ENCODE measurements at places on chromosomes 2 and 18.

GRCh38 chr18:59760212-59760611 lies 63.0 kb upstream of the CCBE1 start:
- DNase-seq: no peak

DNA sequence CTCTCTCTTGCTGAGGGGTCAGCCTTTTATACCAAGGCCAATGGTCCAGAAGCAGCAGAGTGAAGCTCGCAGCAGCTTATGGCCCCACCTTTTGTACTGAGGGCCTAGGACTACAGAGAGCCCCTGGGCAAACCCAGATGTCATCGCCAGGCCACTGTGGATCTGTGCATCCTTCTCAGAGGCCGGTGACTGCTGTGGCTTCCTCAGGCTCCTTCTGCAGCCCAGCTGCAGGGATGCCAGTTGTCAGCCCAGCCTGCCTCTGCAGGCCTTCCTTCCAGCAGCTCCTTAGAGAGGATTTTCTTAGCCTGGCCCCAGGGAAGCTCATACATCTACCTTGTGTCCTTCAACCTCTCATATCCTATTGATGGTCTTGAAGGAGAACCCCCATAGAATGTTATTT lies 6.5 kb upstream of the ACOXL start:
- DNase-seq: no peak

- no peak for DNase-seq
Measured at GRCh38 chr2:177284531-177284930, 20.0 kb upstream of the NFE2L2 start.

DNA sequence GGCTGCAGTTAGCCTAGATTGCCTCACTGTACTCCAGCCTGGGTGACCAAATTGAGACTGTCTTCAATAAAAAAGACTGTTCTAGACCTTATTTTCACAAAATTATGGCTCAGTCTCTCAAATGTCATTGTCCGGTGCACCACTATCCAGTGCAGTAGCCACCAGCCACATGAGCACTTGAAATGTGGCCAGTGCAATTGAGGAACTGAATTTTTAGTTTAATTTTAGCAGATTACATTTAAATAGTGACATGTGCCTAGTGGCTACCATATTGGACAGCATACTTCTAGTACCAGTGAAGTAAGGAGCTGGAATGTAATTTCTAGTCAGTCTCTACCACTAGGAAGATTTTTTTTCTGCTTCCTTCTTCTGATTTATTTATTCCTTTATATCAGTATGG lies 39.4 kb downstream of the KCMF1 start:
- no peak for DNase-seq

GRCh38 chr2:9720352-9721093 lies 89.7 kb upstream of the YWHAQ start:
- no peak for DNase-seq

DNA sequence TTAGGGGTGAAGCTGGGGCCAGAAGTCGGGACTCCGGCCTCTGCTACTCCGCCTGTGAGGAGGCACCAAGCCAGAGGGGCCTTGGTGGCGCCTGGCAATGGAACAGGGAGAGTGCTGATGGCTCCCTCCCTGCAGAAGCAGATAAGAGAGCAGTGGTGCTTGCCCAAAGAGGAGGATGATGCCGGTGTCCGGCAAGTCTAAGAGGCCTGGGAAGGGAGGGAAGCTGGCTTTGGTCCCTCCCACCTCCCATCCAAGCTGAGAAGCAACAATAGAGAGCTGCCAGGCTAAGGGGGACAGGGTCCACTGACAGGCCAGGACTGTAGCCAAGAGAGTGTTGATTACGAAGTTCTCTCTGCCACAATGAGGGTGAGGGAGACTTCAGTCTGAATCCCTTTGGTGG lies 479.5 kb downstream of the TNS1 start:
- DNase-seq: no peak

- no peak for DNase-seq
Measured at GRCh38 chr2:164913640-164914350, 41.5 kb downstream of the SLC38A11 start.

- DNase-seq: no peak
Measured at GRCh38 chr2:57475391-57475790, 571.2 kb upstream of the VRK2 start.

- no peak for DNase-seq
Measured at GRCh38 chr2:159265171-159265576, 21.3 kb downstream of the WDSUB1 start.

GRCh38 chr2:42493468-42494354 lies at the start of gene KCNG3:
Gene KCNG3 (minus strand): TSS chr2:42493982. CDS start chr2:42493501, 481 bp downstream.
- peak; percentile 66 for DNase-seq

DNA sequence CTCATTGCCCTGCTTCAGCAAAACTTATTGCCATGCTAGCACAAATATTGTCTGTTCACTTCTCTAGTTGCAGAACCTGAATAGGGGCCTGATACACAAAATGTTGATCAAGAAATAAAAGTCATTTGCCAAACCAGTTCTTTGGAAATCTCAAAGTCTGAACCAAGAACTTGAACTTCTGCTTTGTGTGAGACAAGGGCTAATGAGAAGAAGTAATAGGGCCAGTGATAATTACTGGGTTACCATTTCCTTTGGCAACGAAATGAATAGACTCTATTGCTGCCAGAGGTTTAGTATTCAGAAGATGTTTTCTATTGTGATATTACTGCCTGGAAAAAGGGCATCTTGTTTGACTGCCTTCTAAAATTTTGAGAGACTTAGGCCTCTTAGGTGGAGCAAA lies 35.0 kb downstream of the TMEFF2 start:
- DNase-seq: no peak

GRCh38 chr18:10560452-10561045 lies 34.7 kb downstream of the NAPG start:
- peak; percentile 69 for DNase-seq

GRCh38 chr2:228864131-228864530 lies 407.0 kb downstream of the PID1 start:
- DNase-seq: no peak

DNA sequence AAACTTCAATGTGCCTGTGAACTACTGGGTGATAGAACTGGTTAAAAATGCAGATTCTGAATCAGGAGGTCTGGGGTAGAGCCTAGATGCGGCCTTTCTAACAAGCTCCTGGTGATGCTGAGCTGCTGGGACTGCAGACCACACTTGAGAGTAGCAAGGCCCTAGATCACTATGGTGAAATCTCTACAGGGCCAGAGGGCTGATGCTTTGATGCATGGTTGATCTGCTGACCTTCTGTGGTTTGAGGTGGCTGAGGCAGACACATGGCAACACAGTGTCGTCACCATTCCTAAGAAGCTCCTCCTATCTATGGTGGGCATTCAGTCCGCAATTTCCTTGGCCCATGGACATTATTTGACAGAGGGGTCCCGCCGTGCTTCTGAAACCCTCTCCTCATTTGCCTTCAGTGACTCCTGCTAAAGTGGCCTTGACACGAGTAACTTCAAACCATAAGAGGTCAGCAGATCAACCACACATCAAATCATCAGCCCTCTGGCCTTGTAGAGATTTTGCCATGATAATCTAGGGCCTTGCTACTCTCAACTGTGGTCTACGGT lies 19.8 kb downstream of the CCDC68 start:
- DNase-seq: no peak

DNA sequence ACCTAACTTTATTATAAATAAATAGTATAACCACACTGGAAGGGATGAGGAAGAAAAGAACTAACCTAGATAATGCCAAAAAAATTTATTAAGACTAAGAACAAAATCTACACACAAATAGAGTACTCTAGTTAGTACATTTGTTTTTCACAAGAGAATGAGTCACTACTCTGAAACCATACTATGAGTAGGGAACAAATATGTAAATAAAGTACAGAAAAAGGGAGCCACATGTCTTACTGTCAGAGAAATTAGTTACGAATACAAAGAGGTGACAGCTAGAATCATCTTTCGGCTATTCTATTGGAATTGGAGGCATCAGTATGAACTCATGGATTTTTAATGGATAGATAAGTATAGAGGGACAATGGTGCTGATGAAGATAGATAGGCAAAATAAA lies 150.5 kb downstream of the COPS8 start:
- no peak for DNase-seq

DNA sequence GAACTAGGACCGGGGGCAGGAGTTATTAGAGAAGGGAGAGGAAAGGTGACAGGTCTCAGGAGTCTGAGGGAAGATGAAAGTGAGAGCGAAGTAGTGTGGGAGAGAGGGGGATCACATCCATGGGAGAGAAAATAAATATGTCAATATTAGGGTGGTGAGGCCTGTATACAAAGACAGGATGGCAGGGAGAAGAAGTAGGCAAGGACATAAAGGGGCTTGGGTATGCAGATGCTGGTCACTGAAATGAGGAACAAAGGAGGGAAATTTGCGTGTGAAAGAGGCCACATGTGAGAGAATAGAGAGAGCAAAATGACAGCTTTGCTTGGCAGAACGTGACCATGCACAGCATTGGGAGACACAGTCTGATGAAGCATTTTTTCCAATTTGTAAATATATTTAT lies 13.6 kb downstream of the METAP1D start:
- no peak for DNase-seq

DNA sequence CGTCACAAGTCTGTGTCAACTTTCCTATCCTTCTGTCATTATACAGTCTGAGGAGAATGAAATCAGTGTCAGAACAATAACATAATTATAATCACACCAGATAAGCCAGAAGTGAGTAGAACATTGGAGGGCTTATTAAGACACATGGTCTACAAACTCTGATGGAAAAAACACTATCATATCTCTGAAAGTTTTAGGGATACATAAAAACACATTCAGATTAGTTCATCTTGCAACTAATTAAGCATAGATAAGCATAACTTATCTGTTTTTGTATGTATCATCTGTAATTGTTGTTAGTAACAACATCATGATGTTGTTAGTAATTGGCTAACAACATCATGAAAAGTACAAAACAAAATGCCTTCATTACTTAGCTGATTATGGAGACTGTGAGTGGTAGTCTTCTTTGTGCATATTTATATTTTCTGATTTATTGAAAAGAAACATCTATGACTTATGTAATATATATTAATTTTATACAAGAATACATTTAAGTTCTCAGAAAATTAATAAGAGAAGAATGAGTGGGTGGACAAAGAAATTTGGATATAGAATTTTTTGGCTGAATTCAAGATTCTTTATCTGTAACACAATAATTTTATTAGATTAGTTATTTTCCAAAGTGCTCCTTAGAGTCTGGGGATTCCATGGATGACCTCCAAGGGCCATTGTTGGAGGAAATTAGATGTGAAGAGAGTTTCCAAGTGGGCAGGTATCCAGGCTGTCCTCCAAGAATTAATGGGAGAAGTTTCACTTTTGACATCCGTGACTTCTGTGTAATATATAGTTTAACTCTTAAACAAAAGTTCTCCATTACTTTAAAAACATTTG lies 16.9 kb upstream of the CCDC102B start:
- DNase-seq: no peak

DNA sequence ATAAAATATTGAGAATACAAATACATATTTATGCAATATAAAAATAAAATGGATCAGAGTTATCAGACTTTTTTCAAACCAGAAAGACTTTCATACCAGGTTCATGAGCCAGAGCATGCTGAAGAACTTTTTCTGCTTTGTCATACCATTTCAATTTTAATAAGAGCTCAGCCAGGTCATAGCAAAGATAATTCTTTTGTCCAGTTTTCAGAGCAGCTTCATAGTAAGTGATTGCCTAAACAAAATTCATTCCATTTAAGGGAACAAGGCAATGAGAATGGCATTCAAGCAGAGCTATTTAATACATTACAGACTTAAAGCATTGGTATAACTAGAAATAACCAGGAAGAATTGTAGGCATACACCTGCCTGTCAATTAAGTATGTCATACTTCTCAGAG lies 42.3 kb downstream of the TTC21B start:
- DNase-seq: no peak

GRCh38 chr18:69371729-69372128 lies 29.0 kb upstream of the DOK6 start:
- DNase-seq: no peak

GRCh38 chr18:35010993-35011392 lies 30.2 kb upstream of the MAPRE2 start:
- DNase-seq: no peak

GRCh38 chr2:11250400-11251196 lies 93.8 kb downstream of the ROCK2 start:
- no peak for DNase-seq

GRCh38 chr2:157830696-157831570 lies 45.2 kb downstream of the ACVR1 start:
- DNase-seq: no peak

- DNase-seq: no peak
Measured at GRCh38 chr2:8525582-8526402, 156.1 kb upstream of the ID2 start.

DNA sequence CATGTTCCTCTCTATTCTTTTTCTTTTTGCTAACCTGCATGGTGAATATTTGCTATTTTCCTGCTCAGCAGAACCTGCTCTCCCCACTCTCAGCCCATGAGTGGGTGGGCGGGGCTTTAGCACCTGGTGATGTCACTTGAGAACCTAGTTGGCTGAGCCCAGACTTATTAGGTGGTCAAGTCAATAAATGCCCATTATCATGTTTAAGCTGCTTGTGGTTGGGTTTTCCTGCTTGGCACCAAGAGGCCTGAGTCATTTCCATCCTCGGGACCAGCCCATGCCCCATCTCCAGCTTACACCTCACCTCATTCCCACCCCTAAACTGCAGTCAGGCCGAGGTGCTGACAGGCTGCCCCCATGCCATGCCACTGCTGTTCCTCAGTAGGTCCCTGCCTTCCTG lies 226.6 kb downstream of the ANKRD30B start:
- DNase-seq: no peak

DNA sequence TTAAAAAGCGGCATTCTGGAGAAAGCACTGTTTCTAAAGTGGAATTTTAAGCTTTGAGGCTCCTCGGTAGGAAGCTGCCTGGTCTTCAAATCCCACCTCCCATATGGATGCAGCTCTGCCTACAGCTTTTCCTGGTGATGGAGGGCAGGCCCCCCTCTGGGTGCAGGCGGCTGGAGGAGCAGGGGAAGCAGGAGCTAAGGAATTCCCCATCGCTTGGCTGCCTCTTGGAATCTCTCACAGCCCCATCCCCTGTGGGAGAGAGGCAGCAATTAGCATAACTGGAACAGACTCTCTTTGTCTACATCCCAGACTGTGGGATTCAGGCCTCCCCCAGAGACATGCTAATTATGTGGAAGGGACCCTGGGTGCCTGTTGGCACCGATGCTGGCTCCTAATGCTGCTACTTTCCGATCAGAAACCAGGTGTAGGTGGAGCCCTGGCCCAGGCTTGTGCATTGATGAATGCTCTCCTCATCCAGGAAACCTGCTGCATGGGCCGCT lies 51.3 kb downstream of the LIPG start:
- DNase-seq: no peak

GRCh38 chr2:134136731-134137130 lies 117.1 kb upstream of the MGAT5 start:
- no peak for DNase-seq
